ENCODE measurements at places on chromosomes 1 and 21.

DNA sequence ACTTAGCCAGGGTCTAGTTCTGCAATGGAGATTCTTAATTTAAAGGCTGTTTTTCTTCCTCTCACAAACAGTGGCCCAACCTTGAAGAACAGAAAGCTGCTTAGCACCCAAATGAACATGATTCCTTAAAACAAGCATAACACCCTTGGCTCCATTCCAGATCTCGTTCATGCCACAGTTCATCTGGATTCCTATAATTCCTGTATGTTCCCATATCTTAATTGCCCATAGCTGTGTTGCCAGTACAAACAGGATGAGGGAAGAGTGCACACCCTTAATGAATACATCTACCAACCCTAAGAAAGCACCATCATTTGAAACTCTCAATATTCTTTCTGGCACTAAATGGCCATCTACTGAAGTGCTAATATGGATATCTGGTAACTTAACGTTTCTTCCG, 45.5 kb downstream of the TGFB2 start:
- no peak for DNase-seq

DNA sequence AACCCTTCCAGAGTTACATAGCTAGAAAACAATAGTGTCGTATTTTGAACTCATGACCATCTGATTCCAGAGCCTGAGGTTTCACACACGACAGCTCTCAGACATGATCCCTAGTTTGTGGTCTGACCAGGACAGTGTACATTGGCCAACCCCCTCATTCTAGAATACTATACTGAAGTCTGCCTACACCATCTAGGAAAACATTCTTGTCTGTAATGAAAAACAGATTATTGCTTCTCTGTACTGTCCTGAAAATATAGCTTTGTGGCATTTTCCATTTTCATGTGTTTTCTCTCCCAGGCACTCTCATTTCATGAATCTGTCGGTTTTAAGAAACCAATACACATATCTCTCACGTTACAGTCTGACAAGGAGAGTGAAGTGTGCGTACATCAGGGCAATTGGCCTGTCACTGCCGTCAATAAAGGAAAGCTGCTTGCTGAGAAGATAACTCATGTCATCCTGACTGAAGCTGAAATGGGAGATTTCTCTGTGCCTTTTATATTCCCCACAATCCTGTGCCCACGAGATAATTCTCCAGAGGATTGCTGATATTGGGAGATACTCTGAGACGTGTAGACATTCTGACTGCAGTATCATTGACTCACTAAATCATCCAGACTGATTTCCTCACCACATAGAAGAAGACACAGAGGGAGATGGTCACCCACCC, 585.6 kb downstream of the PLPP3 start:
- no peak for DNase-seq

DNA sequence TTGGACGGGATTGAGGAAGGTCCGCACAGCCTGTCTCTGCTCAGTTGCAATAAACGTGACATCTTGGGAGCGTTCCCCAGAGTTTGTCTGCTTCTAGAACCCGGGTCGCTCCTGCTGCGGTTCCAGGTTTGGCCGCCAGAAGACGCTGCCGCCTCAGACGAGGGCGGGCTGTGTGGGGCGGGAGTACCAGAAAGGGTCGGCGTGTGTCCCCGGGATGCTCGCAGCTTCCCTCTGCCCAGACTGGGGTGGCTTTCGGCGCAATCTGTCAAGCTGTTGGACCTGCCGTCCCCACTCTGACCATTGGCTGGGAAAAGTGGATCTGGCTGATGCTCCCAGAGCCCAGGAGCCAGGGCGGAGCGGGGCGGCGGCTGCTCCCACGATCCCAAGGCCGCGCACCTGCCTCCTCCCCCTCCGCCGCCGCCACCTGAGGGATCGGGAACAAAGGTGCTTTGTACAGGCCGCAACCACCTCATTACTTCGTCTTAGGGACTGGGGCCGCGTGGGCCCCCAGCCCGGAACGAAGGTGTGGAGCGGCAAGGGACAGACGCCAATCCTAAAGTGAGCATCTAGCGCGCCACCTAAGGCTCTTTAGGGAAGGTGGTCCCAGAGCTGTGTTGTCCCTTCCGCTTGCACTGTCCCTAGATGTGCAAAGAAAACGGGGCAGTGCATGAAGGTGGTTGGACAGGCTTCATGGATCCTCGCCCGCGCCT, 683 bp upstream of the EFNA4 start:
- DNase-seq: peak; percentile 80

- no peak for DNase-seq
Measured at GRCh38 chr21:25925064-25925800, 190.5 kb downstream of the GABPA start.

GRCh38 chr1:147547065-147547464, 5.8 kb downstream of the BCL9 start:
- no peak for DNase-seq

DNA sequence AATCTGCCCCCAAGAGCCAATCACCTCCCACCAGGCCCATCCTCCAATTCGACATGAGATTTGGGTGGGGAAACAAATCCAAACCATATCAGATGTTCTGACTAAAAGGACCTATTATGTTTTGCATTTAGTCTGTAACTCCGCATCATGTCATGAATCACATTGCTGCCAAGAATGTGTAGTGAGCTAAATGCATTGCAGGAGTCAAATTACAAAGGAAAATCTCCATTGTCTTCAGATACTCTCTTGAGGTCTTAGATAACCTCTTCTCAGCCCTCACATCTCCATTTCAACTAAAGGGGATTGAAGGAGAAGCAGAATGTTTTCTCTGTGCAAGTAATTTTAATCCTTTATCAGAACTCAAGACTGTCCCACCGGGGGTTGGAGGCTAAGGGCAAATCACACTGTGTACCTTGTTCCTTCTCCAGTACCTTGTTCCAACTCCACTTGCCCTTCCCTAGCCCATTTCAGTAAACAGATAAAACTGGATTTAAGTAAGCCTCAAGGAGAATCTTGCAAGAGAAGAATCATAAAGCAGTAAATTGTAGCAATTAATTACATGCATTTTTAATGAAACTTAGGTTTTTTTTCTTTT, 34.1 kb downstream of the EXTL2 start:
- no peak for DNase-seq

DNA sequence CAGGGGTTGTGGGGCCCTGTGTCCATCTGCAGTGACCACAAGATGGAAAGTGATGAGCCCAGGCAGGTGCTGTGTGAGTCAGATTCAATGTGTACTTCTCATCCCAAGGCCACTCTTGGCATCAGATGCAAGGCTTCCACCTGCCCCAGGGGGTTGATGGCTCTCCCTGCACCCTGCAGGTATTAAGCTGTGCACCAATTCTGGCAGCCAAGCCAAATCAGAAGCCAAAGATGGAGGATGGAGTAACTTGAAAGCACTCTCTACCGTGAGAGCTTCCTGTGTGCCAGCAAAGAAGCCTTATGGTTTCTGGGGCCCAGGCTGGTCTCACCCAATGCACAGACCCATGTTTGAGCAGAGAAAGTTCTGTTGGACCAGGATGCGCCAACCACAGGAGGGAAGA, 44.3 kb upstream of the TENT5C start:
- no peak for DNase-seq

GRCh38 chr1:67393240-67393639, 37.0 kb downstream of the SERBP1 start:
- no peak for DNase-seq

GRCh38 chr1:156266051-156266450, 16.6 kb downstream of the SMG5 start:
- no peak for DNase-seq

GRCh38 chr1:194055536-194055935, 869.1 kb upstream of the B3GALT2 start:
- DNase-seq: peak; percentile 9

DNA sequence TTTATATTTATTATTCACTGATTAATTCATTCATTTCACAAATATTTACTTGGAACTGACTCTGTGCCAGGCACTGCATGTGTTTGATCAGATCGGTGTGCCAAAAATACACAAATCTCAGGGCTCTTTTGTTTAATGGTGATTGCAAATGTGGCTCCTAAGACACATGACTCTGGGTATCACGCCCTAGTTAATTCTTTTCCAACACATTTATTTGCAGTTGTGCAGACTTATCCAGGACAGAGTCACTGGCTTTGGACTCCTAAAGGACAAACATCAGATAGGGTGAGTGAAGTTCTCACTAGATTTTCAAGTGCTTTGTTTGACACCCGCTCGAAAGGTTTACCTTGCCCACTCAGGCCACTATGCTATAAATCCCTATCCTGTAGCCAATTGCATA, 335.5 kb downstream of the BARHL2 start:
- no peak for DNase-seq

GRCh38 chr21:38621132-38621531, 122.9 kb upstream of the ERG start:
- no peak for DNase-seq

GRCh38 chr1:232908831-232909230, 41.6 kb upstream of the NTPCR start:
- no peak for DNase-seq

- no peak for DNase-seq
Measured at GRCh38 chr1:41020109-41020576, 1.4 kb downstream of the SLFNL1 start.

- DNase-seq: peak; percentile 27
Measured at GRCh38 chr1:28640766-28641165, 2.1 kb downstream of the TAF12 start.

GRCh38 chr1:39833621-39834385, 45.1 kb upstream of the BMP8B start:
- peak; percentile 87 for DNase-seq

- DNase-seq: no peak
Measured at GRCh38 chr21:38012672-38013071, 96.4 kb upstream of the KCNJ6 start.

- DNase-seq: no peak
Measured at GRCh38 chr1:81802707-81803430, 2.1 kb downstream of the ADGRL2 start.

- DNase-seq: peak; percentile 85
Measured at GRCh38 chr1:89129911-89130310, 4.0 kb upstream of the GBP2 start.

DNA sequence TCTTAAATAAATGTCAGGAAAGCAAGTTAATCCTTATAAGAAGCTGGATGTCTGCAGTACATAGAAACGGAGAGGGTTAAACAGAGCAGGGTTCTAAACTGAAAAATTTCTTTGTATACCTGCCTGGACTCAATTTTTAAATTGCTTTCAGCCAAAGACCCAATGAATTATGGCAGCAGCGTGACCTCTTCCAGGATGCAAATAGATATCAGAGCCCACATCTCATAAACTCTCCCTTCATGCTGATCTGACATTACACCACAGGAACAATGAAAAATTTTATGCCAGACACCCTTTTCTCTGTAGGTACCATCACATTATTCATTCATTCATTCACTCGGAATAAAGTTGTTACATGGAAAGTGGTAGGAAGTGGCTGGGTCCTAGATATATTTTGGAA, 236.4 kb downstream of the NUF2 start:
- DNase-seq: no peak

DNA sequence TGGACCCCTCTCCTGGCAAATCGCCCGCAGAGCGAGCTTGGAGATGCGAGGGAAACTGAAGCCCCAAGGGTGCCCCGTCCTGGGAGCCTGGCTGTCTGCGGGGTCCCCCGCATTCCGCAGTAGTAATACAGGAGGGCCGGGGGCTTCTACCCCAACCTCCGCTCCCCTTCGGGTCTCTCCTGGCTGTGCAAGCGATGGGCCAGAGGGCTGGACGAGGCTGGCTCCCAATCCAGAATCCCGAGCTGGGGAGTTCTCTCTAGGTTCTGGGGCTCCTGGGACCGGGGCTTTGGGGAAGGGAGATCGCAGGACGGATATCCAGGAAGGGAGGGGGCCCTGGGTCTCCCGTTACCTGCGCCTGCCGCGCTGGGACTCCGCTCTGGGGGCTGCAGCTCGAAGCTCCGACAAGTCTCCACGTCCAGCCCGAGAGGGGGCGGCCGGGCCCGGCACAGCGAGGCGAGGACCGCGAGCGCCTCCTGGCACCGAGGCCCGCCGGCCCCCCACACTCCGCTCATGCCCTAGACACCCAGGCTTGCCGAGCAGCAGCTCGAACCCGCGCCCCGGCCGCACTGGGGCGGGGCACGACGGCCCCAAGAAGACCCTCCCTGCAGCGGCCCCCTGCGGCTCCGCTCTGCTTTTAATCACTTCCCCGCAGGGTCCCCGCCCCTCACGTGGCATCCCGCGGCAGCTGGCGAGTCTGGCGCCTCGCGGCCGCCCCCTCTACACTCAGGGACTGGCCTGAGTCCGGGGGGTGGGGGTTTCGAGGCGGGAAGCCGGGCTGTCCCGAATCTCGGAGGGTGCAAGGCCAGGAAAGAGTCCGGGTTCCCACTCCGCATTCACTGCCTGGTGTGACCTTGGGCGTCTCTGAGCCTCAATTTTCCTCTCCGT, at the start of gene SYT6:
Gene SYT6, minus strand, starts transcription at position 609 of the 885 bp plus-strand sequence. Its CDS starts 97 bp downstream, at position 512.
- peak; percentile 24 for DNase-seq

DNA sequence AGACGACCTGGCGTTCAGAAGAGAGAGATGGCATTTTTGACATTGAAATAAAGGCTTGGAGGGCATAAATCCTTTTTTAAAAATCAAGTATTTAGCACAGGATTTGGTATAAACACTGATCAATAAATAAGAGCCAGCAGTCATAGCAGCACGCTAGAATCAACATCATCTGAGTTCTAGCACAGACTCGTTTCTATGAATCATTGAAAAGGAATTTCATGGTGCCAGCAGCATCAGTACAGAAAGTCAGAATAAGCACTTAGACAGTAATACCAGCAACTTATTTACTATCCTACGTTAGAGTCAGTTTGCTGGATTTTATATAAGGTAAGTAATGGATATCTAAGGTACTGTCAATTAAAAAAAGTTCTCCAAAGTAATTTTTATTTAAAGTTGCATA, 119.3 kb downstream of the HLCS start:
- DNase-seq: no peak

- DNase-seq: peak; percentile 12
Measured at GRCh38 chr1:30412241-30413110, 310.9 kb downstream of the MATN1 start.

GRCh38 chr1:10663678-10664035, 132.8 kb downstream of the CASZ1 start:
- DNase-seq: no peak

GRCh38 chr1:206589206-206589605, 23.1 kb downstream of the EIF2D start:
- DNase-seq: no peak

DNA sequence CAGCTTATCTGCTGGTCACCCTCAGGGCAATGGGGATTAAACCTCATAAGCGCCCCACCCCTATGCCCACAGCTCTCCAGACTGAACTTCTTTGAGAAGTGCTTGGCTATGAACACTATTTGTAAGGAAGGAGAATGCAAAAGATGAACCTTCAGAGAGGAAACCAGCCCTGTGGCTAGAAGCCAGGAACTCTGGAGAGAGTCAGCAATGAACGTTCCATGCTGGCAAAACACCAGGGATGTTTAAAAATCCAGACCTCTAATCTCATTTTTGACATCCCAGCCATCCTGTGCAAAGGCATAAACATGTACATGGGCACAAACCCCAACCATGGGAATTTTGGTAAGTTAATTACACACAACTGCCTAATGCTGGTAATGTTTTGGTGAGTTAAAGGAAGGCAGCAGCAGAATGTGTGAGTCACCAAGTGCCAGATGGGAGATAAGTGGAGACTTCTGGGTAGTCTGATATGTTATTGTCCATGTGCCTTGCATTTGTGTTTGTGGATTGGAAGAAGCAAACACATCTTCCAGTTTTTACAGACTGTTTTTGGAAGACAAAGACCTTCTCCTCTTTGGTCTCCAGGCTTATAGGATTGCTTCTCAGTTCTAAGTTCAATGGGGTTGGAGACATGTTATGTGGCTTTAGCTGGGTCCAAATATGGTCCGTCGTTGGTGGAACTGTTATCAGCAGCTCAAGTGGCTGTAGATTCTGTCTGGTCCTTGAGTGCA, 174.1 kb upstream of the ETV3 start:
- DNase-seq: no peak
